ENCODE measurements at places on chromosomes 3 and 15.

DNA sequence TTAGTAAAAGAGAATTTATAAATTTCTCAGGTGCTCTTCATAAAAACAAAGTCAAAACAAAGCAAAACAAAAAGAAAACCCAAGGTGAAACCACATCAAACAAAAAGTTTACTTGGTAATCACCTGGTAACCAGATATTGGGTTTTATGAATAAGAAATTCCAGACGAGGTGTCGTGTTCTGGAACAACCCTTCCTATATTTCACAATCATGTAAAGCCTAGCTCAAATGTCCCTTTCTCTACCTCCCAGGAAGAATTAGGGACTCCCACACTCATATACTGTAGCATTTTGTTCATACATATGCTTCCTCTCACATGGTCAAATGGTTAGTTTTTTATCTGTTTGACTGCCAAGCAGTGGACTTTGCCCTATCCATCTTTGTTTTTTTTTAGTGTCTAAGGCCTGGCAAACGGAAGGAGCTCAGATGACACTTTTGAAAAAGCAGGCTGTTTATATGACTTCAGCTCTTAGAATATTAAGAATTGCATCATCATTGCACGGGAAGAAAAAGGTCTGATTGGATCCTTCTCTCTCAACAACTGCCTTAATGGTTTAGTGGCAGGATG is 326.7 kb upstream of the TBL1XR1 start:
- DNase-seq = no peak

GRCh38 chr3:185187391-185187790 is 34.5 kb upstream of the C3orf70 start:
- DNase-seq = no peak

GRCh38 chr3:107796791-107797190 is 274.0 kb downstream of the BBX start:
- no peak for DNase-seq

GRCh38 chr3:188916934-188917401 is 254.8 kb upstream of the TPRG1 start:
- no peak for DNase-seq

- DNase-seq = no peak
Observed at GRCh38 chr15:27218426-27218825, 247.4 kb downstream of the GABRG3 start.

GRCh38 chr3:152458376-152459117 is 189.8 kb downstream of the MBNL1 start:
- DNase-seq = no peak

DNA sequence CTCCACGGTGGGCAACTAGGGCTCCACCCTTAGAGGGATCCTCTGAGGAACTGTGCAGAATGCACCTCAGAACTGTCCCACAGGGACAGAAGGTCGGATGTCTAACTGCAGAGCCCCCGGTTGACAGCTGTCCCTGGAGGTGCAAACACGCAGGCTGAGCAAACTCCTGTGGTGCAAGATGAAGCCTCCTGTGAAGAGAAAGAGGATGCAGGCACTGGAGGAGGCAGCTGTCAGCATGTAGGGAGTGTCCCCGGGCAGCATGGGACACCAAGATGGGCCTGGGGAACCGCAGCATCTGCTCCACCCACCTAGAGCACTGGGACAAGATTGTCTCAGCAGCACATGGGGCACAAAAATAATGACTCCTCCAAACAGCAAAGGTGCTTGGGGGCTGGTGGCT is 258.9 kb downstream of the ABHD5 start:
- no peak for DNase-seq

- DNase-seq = no peak
Observed at GRCh38 chr15:67843571-67844387, 3.9 kb upstream of the RNU6-1 start.

DNA sequence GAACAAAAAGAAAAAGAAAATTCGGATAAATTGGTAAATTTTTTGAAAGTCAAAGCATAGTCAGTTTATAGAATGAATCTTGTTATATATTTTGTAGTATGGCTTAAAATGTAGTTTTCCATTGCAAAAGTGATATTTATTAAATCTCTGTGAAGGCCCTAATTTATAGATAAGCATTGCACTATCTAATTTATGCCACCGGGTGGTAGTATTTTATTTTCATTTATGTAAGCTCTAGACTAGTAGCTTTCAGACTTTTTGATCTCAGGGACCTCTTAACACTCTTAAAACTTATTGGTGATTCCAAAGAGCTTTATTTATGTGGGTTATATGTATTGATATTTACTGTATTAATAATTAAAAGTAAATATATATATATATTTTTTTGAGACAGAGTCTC is 133.9 kb upstream of the LRRFIP2 start:
- DNase-seq = peak; percentile 6

DNA sequence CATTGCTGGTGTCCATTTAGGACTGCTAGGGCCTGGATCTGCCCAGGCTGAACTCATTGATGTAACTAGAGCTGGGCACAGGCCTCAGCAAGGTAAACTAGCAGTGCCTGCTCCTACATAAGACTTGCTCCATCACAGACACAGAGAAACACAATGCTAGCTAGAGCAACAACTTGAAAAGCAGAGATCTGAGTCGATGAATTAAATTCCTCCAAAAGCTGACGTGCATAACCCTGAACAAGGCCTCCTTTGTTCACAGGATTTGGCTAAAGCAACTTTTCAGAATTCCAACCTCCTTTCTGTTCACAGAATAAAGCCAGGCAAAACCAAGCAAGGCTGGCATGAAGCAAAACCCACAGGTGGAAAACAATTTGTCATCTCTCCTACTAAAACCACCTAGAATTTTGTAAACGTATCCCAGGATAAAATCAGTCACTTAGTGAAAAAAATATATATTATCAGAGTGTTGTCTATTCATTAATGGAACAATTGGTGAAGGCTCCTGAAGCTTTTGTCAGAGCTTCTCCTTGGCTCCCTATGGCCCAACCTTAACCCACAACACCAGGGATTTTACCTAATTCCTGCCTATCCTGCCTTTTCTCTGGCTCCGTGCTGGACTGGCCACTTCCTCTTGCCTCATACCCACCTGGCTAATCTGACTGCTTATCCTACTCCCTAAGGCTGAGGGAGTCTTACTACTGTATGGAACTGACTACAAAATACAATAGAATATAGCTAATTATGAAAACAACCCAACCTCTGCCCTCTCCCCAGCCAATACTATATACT is 39.9 kb downstream of the PLCH1 start:
- DNase-seq = no peak

- DNase-seq = no peak
Observed at GRCh38 chr3:13235079-13235478, 161.8 kb upstream of the IQSEC1 start.

DNA sequence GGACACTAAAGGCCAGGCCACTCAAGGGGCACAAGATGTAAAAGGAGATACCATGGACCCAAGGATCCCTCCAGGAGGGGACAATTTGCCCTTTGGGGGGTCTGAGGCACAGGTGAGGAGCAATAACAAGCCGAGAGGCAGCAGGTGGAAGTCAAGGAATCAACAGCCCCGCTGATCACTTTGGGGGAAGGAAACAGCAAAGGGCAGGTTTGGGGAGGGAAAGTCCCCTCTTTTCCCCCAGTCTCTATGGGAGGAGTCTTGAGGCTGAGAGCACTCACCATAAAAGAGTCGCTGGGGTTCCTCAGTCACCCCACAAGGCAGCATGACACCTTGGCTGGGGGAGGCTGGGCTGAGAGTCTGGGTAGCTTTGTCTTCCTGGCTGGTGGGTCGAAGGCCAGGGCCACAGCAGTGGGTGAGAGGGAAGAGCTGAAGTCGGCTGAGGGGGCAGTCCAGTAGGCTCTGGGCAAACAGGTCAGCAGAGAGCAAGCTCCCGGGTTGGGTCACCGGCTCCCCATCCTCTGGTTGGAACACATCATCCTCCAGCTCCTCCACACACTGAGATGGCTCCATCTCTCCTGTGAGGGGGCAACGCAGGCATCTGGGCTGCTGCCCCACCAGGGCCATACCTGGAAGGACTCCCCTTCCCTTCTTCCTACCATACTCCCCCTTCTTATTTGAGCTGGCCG is 3.0 kb downstream of the BMF start:
- DNase-seq = no peak

GRCh38 chr3:14141144-14141543 is 16.3 kb downstream of the TMEM43 start:
- no peak for DNase-seq

- DNase-seq = no peak
Observed at GRCh38 chr3:134460965-134461364, 24.8 kb downstream of the ANAPC13 start.

DNA sequence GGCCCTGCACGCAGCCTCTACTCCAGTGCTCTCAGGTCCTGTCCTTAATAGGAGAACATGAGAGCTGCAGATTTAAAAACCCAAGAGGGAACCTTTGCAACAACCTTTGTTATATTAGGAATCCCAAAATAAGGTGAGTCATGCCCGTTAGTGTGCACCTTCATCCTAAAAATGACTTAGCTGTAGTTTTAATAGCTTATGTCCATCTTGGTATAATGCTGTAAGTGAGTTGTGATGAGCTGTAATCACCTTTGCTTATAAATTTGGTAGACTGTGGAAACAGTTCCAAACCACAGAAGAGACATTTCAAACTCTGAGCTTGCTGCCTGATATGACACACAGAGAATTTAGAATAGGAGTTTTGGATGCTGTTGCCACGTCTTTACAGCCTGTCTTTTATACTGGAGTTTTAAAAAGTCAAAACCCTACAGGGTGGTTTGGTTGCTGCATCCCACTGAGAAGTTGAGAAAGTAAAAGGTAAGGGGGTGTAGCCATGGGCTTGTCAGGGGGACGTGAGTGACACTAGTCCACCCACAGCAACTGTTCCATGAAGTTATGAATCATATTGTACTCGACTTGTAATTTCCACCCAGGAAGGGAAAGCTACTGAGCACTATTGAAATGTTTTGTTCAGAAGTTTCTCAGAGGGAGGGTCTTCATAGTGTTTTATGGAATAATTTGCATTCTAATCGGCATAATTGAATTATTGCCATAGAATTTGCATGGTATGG is 27.4 kb upstream of the CD47 start:
- DNase-seq = no peak

- no peak for DNase-seq
Observed at GRCh38 chr15:101481381-101481705, 8.2 kb downstream of the PCSK6 start.

DNA sequence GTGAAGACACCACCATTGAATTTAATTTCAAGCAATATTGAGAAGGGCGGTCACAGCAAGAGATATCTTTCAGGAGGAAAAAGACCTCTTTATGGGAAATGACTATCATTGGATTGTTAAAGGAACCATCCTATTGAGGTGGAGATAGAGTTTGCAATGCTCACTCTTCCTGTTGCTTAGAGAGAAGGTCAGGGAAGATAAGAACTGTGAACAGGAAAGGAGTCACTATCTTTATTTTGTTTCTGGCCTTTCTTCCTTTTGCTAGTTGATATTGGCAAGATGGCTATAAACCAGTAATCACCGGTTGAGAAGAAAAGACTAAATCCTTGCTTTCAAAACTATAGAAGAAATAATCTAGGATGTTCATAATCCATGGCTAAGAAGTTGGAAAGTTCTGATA is 112.1 kb upstream of the TMEM108 start:
- DNase-seq = no peak

GRCh38 chr15:56969265-56969895 is 50.9 kb downstream of the TCF12 start:
- no peak for DNase-seq

- DNase-seq = peak; percentile 1
Observed at GRCh38 chr3:39668420-39668819, 141.0 kb upstream of the MYRIP start.

GRCh38 chr3:101512396-101512645 is 691 bp downstream of the SENP7 start:
- DNase-seq = no peak

- no peak for DNase-seq
Observed at GRCh38 chr15:90708516-90708915, 8.6 kb upstream of the BLM start.

DNA sequence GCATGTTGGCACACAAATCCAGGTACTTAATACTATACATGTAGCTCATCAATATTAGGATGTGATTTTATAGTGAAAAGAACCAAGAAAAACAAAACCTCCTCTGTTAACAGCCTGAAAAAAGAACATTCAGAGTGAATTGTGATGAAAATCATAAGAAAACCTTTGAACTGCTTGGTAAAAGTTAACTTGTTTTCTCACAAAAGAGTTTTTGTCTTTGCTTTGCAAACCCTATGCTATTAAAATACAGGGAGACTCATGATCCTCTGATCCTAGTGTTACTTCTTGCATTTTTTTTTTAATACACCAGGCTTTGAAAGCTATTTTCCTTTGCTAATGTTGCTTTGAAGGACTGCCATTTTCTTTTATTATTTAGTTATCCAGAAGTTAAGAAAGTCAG is 23.7 kb downstream of the QTRT2 start:
- no peak for DNase-seq

DNA sequence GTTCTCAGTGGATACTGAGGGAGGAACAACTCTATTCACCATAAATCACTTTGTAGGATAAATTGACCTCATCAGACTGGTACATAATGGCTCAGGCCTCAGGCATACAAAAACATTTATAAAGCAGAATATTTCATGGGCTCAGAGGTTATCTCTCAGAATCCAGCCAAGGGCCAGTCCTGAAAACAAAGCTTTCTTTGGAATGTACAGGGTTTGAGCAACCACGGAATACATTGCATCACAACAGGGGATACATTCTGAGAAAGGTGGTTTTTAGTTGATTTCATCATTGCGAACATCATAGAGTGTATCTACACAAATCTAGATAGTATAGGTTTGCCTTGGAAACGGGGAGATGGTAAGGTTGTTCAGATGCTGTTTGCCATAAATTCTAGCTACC is 33.4 kb upstream of the CTDSPL2 start:
- no peak for DNase-seq

GRCh38 chr3:118792191-118792590 is 242.5 kb downstream of the IGSF11 start:
- no peak for DNase-seq

DNA sequence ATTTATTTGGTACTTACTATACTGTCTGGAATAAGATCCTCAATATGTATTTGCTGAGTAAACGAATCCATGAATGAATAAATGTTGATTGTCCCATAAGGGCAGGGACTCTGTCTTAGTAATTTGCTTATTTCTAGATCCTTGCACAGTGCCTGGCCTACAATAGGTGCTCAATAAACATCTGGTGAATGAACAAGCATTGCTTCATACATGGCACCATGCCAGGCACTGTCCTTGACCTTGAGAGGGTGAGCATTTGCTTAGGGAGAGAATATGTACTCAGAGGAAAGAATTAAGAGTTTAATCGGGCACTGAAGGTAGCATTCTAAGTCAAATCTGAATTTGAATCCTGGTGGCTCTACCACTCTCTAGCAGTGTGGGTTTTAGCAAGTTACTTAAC is 282.1 kb downstream of the THSD4 start:
- no peak for DNase-seq

GRCh38 chr3:75272691-75273090 is 391.4 kb upstream of the FRG2C start:
- no peak for DNase-seq

Measured in SK-N-MC (cell line).